ENCODE measurements at places on chromosomes 2 and 18.

DNA sequence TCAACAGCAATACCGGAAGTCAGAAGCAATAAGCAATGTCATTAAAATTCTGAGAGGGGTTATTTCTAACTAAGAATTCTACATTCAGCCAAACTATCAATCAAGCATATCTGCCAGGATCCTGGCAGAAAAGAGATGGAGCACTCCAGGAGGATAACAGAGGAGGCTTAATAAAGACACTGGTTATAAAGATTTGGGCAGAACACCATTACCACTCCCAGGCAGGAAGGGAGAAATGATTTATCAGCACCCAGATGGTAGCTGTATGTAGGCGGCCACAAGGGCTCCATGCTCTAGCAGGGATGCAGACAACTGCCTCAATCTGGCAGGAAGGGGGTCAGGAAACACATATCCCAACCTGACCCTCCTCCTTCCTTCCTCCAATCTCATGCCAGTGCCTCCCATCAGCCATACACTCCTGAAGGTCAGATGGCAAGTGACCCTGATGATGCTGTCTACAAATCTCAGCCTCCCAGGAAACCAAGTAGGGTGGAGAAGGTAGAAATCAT lies 20.5 kb upstream of the TNFAIP6 start:
- DNase-seq: no peak

DNA sequence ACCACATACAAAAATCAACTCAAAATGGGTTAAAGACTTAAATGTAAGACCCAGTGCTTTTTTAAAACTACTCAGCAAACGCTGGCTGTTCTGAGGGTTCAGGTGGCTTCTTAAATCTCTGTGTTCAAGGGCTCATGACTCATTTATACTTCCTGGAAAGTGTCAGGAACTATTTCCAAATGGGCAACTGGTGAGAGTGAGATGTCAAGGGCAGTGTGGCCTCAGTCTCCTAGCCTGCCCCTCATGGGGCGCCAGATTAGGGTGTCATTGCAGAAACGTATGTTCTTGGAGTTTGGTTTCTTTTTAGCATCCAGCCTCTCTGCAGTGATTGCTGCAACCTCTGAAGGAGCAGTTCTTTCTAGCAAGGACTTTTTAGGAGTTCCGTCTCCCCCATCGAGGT lies 485.4 kb downstream of the TNS1 start:
- DNase-seq: no peak

DNA sequence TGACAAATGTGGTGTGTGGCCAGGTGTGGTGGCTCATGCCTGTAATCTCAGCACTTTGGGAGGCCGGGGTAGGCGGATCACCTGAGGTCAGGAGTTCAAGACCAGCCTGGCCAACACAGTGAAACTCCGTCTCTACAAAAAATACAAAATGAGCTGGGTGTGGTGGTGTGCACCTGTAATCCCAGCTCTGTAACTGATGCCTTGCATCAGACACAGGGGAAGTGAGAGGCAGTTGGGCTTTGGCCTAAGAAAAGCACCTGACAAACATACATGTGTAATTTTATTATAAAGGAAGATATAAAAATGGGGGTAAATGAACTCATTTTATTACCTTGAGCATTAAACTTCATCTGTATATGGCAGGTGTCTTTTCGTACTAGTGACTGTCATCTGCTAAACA lies 66.7 kb upstream of the FAM136A start:
- DNase-seq: no peak

- DNase-seq: no peak
Measured at GRCh38 chr2:161956738-161957137, 117.3 kb downstream of the DPP4 start.

DNA sequence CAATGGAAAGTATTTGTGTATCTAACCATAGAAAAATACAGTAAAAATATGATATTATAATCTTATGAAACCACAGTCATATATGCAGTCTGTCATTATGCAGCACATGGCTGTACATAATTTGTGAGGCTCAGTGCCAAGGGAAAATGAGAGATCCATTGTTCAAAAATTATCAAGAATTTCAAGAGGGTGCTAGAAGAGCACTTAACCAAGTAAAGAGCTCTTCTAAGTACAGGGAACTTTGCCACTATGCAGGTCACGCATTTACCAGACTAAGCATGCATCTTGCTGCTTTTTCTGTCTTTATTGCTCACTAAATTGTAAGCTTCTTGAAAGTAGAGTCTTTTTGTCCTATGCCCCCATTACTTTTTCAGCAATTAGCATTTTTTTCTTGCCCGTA lies 438.0 kb downstream of the LRP1B start:
- DNase-seq: peak; percentile 48

DNA sequence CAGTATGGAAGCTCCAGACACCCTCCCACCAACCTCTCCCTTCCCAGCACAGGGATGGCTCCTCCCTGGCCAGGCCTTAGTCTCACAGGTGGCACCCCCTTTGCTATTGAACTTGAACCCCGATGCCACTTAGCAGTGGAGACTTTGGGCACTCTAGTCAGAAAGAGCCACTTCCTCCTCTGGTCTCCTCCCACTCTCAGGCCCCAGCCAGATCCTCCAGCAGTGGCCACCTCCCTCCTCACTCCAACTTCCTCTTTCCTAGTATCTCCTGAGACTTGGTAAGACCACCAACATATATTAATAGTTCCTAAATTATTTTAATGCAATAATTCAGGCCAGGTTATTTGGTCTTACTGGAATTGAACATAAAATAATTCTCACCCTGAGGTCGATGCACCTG lies 437.2 kb upstream of the ID2 start:
- no peak for DNase-seq

DNA sequence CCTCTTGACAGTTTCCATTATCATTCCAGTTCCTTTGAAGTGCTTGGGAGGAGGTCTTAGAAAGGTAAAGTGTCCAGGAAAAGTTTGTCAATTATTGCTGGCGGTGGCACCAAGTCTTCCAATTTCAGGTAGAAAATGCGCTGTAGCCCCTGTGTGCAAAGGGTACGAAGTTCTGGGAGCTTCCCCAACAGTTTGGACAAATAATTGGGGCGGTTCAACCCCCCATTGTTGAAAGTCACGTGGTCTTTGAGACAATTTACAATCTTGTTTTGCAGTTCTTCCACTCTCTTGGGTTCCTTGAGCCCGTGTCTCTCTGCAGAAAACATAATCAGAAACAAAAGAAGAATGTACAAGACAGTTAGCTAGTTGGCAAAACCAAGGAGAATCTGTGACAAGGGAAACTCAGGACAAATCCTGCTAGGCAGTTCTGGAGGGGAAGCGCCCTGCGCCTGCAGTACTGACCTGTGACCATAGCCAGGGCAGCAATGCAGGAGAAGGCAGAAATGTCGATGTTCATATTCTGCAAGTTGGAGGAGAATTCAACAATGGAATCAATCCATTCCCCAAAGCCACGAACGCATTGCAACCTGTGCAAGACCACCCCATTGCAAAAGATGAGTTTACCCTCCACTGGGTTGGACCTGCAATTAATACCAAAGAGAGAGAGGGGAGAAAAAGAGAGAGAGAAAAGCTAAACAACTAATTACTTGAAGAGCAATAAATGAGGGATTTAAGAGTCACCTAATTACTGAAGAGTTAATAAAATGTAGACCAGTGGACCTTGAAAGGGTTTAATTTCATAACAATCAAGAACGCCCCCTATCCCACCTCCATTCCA lies 6.6 kb downstream of the NR4A2 start:
- DNase-seq: no peak

- DNase-seq: peak; percentile 21
Measured at GRCh38 chr2:138722316-138722715, 57.9 kb downstream of the NXPH2 start.

DNA sequence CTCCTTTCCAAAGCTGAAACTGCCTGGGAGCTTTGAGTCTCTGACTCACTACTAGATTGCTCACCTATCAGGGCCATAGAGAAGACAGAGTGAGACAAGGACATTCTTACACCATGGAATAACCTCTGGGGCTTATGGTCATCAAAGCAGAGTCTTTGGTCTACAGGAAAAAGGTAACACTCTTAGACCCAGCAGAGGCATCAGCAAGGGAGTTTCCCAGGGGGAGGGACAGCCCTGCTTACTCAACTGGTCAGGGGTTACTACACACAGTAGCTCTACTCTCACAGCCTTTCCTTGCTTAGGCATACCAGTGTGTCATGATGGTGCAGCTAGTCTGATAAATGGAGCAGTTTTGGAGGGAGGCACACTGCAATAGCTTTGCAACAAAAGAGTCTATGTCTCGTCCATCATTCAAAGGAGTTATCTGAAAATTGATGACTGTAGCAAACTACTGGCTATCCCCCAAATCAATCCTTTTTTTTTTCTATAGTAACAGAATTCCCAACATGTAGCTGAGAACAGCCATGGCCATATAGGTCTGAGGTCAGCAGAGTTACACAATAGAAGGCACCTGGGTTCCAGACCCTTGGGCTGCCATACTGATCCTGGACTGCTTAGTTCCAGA lies 22.4 kb upstream of the CD28 start:
- DNase-seq: no peak

DNA sequence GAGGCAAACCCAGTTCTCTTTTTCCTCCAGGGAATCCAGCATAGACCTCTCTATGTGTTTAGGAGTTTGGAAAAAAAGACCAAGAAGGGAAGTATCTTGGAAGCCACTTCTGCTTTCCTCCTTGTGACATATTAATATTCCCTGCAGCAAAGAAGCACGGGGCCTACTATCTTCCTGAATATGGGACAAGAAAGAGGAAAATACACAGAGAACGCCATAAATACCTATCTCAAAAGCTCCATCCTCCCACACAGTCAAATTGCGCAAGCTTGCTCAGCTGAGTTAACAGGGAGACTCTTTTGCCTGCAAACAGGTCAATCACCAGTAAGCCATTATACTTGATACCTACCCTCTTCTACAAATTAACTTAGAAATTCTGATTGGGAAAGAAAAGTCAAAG lies 16.7 kb upstream of the RAPH1 start:
- peak; percentile 60 for DNase-seq

- DNase-seq: no peak
Measured at GRCh38 chr2:50492477-50492851, 539.5 kb downstream of the NRXN1 start.

DNA sequence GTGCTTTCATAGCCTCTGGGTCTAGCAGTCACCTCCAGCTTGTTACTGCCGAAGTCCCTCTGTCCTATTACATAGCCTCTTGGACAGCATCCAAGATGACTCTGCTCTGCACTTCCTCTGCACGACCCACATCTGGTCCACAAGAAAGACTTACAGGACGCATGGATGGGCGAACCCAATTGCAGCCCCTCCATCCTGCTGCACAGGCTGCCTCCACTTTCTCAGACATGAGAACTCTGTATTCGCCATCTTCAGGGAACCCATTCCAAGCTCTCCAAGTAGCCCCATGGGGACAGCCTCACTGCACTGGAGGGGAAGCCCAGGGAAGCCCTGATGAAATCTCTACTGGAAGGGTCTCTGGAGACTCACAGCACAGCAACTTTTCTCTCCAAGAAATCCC lies 172.1 kb downstream of the GFPT1 start:
- DNase-seq: no peak

- no peak for DNase-seq
Measured at GRCh38 chr2:202142540-202142939, 69.5 kb downstream of the KIAA2012 start.

DNA sequence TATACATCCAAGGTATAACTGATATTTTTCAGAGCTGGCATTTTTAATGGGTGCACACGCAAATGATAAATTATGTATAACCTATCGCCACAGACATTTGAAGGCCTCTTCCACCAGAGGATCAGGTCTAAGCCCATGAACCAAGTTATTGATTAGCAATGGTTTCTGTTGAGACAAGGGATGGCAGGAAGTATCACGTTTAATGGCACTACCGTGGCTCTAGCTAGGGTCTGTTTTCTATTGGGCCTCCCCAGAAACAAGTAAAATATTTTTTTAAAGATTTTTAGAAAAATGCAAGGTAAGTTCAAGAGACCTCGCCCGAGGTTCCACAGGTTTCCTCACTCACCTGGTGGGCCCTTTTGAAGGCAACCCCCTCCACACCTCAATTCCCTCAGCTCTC lies 667 bp downstream of the GFPT1 start:
- DNase-seq: no peak

GRCh38 chr2:223075301-223076270 lies 23.6 kb downstream of the KCNE4 start:
- DNase-seq: no peak

DNA sequence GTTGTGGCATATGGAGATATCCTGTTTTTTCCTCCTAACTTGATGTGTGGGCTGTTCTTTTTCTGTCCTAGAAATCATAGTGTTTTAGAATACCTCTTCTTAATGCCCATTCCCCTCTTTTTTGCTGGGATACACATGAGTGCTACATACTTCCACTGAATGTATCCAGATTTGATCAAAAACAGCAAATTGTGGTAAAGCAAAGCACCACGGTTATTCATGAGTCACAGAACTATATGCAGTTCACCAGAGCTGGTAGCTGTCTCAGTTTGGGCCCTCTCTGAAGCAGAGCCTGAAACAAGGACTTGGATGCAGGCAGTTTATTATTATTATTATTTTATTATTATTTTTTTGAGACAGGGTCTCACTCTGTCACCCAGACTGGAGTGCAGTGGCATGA lies 69.9 kb upstream of the CTLA4 start:
- DNase-seq: no peak

DNA sequence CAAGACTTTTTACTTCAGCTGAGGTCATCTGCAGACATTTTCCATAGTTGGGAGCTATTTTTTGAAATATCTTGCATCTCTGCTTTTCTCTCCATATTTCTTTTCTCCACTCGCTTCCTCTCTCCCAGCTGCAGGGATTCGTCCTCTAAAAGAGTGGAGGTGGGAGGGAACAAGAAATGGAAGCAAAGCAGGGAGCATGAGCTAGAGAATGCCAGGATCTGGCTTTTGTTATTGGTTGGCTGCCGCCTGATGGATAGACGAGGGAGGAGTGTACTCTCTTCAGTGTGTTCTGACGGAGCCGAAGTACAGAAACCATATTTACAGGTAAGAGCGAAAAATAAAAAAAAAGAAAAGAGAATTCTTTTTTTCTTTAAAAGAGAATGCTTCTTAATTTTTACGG lies at the start of gene CSRNP3:
CSRNP3 (plus strand) TSS at position 282 of the 400 bp plus-strand sequence. CDS start 125,368 bp downstream, outside the sequence.
- DNase-seq: peak; percentile 75

DNA sequence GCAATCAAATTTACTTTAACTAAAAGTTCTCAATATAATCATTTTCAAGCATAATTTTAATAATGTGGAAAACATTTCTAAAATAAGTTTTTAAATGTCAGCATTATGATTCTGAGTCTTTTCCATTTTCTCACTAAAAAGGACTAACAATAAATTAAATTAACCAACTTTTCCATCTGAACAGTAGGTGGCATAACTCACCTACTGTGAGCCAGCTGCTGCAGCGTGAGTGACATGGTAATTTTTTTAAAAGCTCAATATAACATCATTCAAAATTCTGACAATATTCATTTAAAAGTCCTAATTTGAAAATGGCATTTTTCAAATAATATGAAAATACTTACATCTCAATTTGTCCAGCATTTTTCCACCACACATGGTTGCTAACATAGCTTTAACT lies 66.5 kb downstream of the DTNB start:
- no peak for DNase-seq

- no peak for DNase-seq
Measured at GRCh38 chr2:64640153-64641044, 13.3 kb downstream of the SERTAD2 start.

DNA sequence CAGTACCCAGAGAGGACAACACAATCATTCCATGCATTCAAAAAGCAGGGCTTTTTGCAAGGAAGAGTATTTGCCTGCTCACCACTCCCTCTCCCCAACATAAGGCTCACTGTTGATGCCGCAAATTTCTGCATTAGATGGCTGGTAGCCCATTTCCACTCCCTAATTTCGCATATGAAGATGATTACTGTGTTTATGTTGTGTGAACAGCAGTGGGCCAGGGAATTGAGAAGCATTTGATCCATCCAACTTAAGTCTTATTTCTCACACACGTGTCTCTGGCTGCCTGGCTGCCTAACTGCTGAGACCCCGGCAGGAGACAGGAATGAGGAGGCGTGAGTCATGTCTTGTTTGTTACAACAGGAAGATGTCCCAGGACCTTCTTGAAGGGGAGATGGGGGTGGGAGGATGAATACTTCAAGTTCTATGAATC lies 294.1 kb downstream of the ALK start:
- DNase-seq: no peak
